AG10803 (cell line): ENCODE measurements at places on chromosomes 16 and 17.
A peak's percentile ranks its signal among the peaks of the same experiment; 100 is the strongest.

DNA sequence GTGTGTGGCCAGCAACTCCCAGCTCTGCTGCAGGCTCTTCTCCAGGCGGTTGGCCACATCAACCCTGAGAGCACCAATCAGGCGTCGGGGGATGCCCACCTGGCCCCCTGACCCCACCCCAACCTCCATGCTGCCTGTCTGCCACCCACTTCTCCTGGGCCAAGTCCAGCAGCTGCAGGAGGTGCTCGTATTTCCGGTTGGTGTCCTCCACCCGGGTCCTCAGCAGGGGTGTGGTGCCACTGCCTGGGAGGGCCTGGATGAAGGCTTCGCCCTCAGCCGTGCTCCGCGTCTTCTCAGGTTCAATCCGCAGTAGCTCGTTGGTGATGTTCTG lies 44.6 kb downstream of the UBN1 start:
- no peak for DNase-seq

DNA sequence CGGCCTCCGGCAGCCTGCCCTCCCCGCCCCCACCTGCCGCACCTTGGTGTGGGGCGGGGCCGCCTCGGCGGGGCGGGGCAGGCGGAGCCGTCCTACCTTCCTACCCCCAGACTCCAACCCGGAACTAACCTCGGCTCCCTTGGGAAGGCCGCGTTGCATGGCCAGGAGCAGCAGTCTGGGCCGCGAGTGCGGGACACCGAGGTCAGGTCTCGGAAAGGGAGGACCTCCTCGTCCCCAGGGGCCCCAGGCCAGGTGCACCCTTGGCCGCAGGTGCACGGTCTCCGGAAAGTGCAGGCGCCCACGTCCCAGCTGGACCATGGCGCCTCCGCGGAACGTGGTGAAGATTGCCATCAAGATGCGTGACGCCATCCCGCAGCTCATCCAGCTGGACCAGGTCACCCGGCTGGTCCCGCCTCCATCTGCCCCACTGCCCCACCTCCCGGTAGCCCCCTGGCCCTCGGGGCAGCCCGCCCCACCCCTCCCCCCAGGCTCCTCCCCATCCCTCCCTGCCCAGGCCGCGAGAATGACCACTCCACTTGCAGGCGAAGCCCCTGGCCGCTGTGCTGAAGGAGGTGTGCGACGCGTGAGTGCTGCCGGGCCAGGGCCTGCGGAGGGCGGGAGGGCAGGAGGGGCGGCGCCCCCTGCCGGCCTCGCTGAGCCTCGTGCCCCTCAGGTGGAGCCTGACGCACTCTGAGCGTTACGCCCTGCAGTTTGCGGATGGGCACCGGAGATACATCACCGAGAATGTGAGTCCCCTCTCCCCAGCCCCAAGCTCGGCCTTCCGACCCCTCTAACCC lies at the start of gene ELMO3:
ELMO3 (plus strand) TSS at position 121 of the 797 bp plus-strand sequence; CDS start at position 317, 196 bp downstream.
- DNase-seq: no peak

DNA sequence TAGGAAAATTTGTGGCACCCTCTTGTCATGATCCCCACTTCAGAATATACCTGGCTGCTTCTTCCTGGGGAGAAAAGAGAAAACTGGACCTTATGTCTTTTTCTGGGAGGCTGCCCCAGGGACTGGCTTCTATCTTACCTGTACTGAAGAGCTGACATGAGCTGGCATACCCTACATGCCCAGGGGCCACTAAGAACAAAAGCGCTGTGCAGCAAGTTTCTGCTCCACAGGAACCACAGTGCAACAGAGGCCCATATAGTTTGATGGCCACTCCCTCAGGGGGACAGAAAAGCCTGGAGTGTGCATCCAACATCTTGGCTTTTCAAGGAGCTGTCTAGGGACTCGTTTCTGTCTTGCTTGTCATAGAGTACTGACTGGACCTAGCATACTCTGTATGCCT lies 96.8 kb upstream of the NACA2 start:
- DNase-seq: no peak

- peak; percentile 32 for DNase-seq
These were observed 11.5 kb downstream of the EPOP start for GRCh38 chr17:38663125-38663751.

DNA sequence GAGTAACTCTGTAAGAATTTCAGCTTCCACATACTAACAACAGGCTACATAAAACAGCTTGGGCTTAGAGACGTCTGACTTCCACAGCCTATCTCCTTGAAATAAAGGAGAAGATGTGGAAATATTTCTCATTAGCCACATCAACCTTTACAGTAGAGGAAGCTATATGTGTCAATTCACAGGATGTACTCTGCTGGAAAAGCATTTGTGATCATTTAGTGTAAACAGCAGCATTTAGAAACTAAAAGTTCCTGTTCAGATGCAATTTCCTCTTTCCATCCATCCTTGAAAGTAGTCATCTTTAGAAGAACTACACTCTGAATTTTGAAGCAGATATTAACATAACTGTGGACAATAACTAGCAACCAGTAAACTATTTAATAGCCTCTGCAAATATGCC lies 46.2 kb downstream of the XPO6 start:
- DNase-seq: no peak

DNA sequence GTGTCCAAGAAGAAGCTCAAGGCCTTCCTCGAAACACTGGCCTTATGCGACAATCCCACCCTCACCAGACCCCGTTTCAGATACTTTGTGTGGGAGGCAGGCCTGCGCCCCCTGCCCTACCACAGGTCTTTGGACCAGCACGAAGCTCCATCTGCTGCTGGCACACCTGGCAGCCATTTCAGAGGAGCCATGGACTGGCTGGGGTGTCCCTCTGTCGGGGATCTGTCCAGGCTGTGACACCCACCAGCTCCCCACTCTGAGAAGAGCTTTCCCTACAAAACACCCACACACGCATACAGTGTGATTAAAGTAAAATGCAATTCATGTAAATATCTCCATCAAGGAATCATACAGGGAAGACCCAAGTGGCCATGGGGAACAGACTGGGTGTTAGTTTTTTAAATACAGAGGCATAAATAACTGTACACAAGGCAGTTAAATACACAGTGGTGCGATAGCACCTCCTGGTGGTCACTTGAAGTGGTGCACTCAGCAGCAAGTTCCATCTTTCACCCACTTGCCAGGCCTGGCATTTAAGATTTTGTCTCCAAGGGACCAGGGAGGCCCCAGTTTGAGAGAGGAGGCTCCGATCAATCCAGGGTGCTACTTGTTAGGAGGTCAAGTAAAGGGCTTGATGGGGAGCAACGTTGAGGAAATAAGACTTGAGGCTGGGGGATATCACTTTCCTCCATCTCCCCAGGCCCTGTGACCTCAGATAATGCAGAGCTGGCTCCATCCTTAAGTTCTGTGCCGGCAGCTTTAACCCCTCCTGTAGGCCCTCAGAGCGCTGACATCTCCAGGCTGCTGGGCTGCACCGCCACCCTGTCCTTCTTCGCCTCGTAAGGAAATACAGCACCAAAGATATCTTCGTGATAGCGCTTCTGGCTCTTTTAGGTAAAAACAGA lies 43.6 kb downstream of the NOS2 start:
- DNase-seq: peak; percentile 36

DNA sequence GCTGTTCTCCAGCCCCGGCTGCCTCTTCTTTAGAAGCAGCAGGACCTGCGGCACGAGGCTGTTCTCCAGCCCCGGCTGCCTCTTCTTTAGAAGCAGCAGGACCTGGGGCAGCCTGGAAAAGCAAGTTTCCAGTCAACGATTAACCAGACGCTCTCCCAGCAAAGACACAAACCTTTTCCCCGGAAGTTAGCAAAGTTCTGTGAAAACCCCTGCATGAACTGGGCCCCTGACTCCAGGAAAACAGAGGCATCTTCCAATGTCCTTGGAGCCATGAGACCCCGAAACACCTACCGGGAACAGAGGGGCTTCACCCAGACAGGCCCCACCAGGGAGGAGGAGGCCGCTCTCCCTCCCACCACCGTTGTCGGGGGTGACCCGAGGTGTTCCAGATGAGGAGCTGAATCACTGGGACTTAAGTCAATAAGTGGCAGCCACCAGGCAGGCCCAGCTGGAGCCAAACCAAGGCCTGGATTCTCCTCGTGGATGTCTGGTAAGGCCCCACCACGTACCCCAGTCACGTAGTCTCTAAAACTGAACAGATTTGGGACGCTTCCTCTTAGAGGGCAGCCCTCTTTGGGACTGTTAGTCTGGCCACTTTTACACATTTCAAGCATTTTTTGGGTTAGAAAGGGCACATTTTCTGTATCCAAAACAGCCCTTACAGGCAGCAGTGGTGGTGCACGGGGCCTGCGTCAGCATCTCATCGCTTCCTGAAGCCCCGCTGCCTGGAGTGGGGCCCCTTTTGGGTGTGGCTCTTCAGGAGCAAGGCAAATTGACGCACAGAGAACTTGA lies at the start of gene RPH3AL:
RPH3AL (minus strand) TSS at position 387 of the 792 bp plus-strand sequence. CDS start 25,264 bp downstream, outside the sequence.
- DNase-seq: peak; percentile 44

- no peak for DNase-seq
These were observed 31.3 kb downstream of the ASIC2 start for GRCh38 chr17:33261820-33262219.

DNA sequence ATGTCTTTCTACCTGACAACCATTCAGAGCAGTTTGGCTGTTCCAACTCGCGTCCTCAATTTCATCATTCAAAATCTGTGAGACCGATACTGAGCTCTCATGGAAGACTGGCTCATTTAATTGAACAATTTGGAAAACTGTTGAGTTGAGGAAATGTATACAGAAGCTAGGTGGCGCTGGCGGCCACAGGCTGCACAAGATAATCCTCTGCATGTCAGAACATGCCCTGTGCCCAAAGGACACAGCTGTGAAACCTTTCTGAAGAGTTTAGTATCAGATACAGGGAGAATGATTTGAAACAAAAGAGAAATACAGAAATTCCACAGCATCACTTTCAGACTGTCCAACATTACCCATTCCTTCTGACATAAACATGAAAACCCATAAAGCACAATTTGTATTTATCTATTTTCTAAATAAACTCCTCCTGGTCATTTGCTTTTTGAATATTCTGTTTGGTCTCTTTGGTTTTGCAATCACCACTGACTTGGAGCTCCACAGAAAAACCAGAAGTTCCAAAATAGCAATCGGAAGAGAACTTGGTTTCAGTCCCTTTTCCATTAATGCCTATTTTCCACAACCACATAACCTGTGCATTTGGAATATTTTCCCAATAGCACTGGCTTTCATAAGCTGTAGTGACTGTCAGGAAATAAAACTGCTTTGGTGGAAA lies 192.8 kb downstream of the MAP2K6 start:
- peak; percentile 87 for DNase-seq

DNA sequence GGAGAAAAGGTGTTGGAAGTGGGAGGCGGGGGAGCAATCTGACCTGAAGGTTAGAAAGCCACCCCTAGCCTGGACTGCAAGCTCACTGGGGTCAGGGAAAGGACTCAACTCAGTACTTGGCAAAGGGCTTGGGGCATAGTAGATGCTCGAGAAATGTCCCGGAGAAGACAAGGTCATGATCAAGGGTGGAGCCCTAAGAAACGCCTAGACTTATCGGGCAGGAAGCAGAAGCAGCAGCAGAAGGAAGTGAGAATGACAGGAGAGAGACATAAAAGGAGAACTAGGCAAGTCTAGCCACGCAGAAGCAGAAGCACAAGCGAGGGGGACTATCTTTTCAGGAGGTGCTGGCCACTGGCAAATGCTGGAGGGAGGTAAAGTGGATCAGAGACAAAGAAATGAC lies 10.2 kb downstream of the COTL1 start:
- DNase-seq: no peak

DNA sequence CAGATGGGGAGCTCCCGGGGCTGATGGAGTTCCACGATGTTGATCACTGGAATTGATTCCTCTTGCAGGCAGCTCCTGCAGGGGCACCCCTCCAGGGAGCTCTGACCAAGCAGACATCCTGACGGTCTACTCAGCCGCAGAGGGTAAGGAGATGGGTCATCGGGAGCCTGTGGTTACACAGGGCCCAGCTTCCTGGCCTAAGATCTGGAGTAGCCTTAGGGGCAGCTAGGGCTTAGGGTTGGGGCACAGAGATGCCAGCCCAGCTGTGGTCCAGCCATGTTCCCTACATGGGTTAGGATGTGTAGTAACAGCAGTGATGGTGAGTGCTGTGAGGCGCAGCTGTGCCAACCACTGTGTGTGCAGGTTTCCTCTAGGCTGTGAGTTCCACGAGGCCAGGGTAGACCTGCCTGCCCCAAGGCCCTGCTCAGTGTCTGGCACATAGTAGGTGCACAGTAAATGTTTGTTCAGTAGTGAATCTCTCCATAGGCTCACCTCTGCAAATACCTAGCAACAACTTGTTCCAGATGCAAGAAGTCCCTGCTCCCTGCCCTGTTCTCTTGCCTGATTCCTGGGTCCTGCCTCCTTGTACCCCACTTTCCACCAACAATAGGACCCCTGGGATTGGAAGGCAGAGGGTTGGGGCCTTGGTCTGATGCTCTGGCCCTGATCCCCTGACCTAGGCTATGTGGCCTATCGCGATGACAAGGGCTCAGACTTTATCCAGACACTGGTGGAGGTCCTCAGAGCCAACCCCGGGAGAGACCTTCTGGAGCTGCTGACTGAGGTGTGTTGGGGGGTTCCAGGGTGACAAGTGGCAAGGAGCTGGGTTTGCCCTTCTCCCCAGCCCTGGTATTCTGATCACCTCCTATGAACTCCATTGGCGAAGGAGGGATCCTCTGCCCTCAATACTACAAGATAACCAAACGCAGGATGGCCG lies 13.7 kb downstream of the ZNF213 start:
- no peak for DNase-seq

- DNase-seq: no peak
These were observed 155.9 kb downstream of the AXIN2 start for GRCh38 chr17:65405563-65405962.

- DNase-seq: no peak
These were observed 58.3 kb downstream of the DUSP14 start for GRCh38 chr17:37547986-37548385.

DNA sequence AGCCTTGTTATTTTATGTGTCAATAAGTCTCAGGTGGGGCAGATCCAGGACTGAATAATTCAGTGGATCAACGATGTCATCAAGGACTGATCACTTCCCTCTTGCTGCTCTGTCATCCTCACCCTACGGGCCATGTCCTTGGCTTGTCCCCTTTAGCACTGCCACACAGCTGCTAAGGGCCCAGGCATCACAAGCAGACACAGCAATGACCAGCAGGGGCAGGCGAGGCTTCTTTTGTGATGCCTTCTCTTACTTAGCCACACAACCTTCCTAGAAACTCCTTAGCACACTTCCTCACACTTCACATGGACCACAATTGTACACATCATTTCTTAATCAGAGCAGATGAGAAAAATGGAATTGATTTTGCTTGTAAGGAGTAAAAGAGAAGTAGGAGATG lies 356.3 kb upstream of the SOX9 start:
- no peak for DNase-seq

GRCh38 chr16:73198481-73198880 lies 150.6 kb upstream of the ZFHX3 start:
- no peak for DNase-seq

GRCh38 chr16:70660672-70661350 lies 14.5 kb downstream of the IL34 start:
- DNase-seq: peak; percentile 39

DNA sequence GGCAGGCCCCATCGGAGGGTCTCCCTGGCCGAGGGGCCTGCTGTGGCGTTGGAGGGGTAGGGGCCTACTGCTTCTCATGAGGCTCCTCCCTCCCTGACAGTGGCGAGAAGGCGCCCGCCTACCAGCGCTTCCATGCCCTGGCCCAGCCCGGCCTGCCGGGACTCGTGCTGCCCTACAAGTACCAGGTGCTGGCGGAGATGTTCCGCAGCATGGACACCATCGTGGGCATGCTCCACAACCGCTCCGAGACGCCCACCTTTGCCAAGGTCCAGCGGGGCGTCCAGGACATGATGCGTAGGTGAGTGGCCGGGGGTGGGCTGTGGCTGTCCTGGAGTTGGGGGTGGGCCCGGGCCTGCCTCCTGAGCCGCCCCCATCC lies 1.7 kb downstream of the CDT1 start:
- DNase-seq: no peak
